Muscle of arm (tissue), 14 donors: ENCODE measurements at places on chromosomes 12 and 14. TPM values are rescaled to one million over a fixed set of nuclear protein-coding genes. Genes with fewer than 3 reads are reported as not detected.

Gene PLEKHD1
- polyA plus RNA-seq: 0.50 TPM

Gene SOCS2
- 20.2 TPM for polyA plus RNA-seq

Gene SERPINA3
- polyA plus RNA-seq: not detected

Gene CDK17
- 35.5 TPM for polyA plus RNA-seq

Gene KRT78
- 0.17 TPM for polyA plus RNA-seq

Gene TAS2R9
- polyA plus RNA-seq: not detected

Gene DTX3
- polyA plus RNA-seq: 22.2 TPM

Gene GLIPR1L1
- 0.61 TPM for polyA plus RNA-seq

Gene LBHD2
- 0.39 TPM for polyA plus RNA-seq

Gene RAPGEF3
- polyA plus RNA-seq: 12.1 TPM

Gene ASCL1
- not detected for polyA plus RNA-seq

Gene DHRS2
- 0.27 TPM for polyA plus RNA-seq

Gene OR4K14
- not detected for polyA plus RNA-seq
